ENCODE measurements at places on chromosomes 16 and 17. TPM values are rescaled to one million over a fixed set of nuclear protein-coding genes. Genes with fewer than 3 reads are reported as not detected.

NUP93 gene
- polyA plus RNA-seq = 58.3 TPM

TBC1D3G gene
- polyA plus RNA-seq = 0.94 TPM

MYO15B gene
- 448 TPM for polyA plus RNA-seq

BRD7 gene
- 58.8 TPM for polyA plus RNA-seq

AURKB gene
- 11.3 TPM for polyA plus RNA-seq

XYLT1 gene
- polyA plus RNA-seq = 2.2 TPM

CLDN9 gene
- 0.98 TPM for polyA plus RNA-seq

TBC1D28 gene
- not detected for polyA plus RNA-seq

DCTN5 gene
- polyA plus RNA-seq = 15.8 TPM

MMP25 gene
- polyA plus RNA-seq = 2.9 TPM

Measured in thymus (tissue), 14 donors.